Hematopoietic multipotent progenitor cell treated with erythropoietin and hydrocortisone succinate and interleukin-3 and kit ligand, for 6 days (in vitro differentiated cells): ENCODE measurements at places on chromosomes 4 and X.

GRCh38 chr4:166044871-166045270 is 171.8 kb downstream of the TLL1 start:
- DNase-seq = no peak

DNA sequence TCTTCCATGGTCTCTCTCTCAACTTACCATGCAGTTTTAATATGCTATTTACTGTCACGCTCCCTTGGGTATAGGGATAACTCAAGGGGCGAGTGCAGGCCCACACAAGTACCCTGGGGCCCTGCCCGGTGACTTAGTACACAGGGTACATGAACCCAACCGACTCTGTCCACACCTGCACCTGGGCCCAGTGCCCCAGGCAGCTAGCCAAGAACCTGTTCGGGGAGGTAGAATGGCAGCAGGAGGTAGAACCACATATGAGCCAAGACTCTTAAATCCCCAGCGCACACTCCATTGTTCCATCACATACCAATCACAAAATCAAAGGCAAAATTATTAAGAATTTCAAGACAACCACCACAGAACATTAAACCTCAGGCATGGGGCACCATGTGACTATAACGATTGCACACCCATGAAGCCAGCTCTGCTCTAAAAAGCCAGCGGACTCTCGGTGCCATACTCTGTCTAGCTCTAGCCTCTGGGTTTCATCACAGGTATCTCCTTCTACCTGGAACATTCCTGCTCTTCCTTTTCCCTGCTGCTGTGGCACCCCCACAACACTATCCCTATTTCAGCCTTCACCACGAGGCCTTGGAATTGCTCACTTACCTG is 14.6 kb downstream of the PHF8 start:
- DNase-seq = no peak

DNA sequence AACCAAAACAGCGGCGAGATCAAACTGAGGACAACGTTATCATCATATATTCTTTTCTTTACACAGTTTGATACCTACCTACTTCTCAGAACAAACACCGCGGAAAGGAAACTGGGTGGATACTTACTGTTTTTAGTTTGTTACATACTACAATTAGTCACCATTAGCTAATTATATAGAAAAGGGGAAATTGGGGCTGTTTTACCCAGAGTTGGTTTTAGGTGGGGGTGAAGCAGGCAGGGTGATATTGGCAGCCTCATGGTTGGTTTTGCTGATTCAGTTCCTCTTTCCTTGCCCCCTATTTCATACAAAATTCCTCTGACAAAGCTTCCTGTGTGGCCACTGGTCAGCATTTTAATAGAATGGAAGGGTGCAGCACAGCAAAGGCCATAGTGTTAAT is 77.8 kb downstream of the SORBS2 start:
- DNase-seq = peak; percentile 70

DNA sequence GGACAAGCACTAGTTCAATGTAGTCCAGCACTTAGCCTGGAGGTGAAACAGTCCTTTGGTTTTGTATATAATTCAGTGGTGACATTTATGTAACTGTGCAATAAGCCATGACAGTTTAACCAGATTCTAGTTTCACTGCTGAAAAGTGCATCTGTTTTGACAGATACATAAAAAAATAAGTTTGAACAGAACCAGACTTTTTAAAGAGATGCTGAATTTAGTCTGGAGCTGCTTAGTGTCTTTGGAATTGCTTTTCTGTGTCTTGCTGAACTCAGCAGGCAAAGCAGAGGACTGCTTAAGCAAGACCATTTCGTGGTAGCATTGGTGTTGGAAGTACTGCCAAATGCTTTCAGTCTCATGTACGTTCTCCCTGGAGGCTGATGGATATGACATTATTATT is 393.5 kb downstream of the MAPK10 start:
- DNase-seq = no peak

DNA sequence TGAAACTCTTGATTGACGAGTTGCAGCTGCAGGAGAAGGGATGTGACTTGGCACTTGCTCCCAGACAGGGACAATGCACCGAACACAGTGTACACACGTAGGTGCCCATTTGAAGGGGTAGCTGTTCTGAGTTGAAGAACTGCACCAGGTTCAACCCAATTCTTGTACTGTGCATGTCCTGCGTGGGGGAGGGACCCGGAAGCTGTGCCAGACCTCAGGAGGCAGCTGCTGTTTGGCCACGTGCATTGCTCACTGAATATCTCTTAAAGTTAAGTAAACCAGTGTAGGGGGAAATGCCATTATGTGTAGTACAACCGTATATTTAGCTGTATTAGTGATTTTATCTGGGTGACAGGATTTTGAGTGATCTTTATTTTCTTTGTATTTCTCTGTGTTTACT is 12.0 kb upstream of the RBBP7 start:
- DNase-seq = peak; percentile 60

- no peak for DNase-seq
Observed at GRCh38 chr4:851701-852430, 25.9 kb upstream of the CPLX1 start.

GRCh38 chr4:108466936-108467902 is 153.2 kb upstream of the RPL34 start:
- DNase-seq = peak; percentile 44

GRCh38 chr4:177400030-177400429 is 42.2 kb downstream of the AGA start:
- peak; percentile 2 for DNase-seq

GRCh38 chr4:151968643-151969042 is 207.8 kb upstream of the GATB start:
- DNase-seq = no peak

DNA sequence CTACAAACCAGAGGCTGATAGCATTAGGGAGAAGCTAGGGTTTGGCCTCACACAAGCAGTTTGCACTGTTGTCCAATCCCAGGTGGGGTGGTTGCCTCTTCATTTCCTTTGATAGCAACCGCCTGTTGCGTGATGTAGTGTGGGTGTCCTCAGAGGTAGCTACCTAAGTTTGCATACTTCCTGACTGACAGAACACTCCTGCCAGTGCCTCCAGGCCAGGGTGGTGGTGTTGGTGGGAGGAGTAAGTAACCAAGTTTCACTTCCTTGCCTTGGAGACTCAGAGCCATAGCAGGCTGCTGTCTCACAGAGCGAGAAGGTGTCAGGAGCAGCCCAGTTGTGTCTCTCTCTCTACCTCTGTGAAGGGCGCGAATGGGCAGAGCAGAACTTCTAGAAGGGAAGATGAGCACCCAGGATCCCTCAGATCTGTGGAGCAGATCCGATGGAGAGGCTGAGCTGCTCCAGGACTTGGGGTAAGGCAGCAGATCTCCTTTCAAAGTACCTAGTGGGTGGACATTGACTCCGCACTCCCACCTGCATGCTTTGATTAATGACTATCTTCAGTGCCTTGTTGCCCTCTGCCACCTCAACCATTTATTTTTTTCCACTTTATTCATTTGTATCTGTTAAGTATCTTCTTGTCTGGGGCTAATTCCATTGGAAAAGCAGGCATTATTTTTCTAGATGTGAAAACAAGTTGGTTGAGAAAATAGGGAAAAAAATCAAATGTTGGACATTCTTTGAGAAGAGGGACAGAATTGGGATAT is at the start of gene DAPP1:
Gene DAPP1, plus strand, starts transcription at position 283 of the 764 bp plus-strand sequence. Its CDS starts 87 bp downstream, at position 370.
- peak; percentile 54 for DNase-seq

GRCh38 chrX:43493756-43494155 is 162.3 kb upstream of the MAOA start:
- no peak for DNase-seq

DNA sequence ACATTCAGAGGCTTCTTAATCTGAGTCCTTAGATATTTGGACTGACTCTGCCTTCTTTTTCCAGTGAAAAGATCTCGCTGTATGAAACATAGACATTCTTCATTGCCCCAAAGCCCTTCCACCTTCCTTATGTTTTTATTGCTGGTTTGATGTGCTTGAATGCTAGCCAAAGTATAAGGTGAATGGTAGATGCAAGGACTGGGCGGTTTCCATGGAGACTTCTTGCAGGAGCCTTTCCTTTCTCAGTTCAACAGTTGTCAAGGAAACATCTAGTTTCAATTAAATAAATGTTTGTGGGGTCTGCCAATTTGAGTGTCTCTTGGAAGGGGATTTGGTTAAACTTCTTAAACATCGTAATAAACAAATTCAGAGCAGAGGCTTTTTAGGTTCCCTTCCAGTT is 46.0 kb downstream of the REPS2 start:
- DNase-seq = no peak

DNA sequence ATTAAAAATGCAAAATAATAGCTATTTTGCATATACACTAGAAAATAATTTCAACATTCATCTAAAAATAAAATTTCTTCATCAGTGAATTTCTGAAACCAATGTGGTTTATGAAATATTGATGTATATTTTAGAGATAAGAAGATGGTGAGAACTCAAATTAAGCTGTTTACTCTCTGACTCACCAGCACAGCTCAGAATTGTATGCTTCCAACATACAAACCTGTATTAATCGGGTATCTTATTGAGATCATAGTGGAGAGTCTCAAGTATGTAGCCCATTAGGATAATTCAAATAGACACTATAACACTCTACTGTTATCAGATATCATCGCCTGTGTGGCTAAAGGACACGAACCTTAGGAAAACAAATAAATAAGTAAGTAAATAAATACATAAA is 899.5 kb upstream of the INTU start:
- no peak for DNase-seq

GRCh38 chrX:16589211-16589610 is 60.7 kb upstream of the S100G start:
- DNase-seq = no peak
